ENCODE measurements at places on chromosomes 12 and 14.

DNA sequence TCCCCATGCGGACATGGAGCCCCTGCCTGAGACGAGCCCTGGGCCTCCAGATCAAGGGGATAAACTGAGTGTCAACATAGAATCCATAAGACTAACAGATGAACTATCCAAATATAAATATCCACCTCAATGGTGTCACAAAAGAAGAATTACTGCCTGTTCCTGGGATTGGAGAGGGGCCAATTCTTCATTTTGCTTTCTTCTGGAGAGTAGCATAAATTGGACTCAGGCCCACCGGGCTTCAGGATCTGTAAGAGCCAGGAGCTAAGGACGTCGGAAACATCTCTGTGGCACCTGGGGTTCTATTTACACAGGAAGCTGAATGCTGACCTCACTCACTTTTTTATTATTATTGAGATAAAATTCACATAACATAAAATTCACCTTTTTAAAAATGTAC lies 408.2 kb upstream of the CCDC196 start:
- DNase-seq = peak; percentile 94

GRCh38 chr14:96538990-96539317 lies 36.8 kb downstream of the PAPOLA start:
- DNase-seq = no peak

GRCh38 chr14:37480446-37481290 lies 114.4 kb downstream of the FOXA1 start:
- DNase-seq = no peak

GRCh38 chr12:62434494-62435302 lies 31.9 kb upstream of the MON2 start:
- no peak for DNase-seq

GRCh38 chr12:15443611-15444010 lies 121.3 kb downstream of the PTPRO start:
- DNase-seq = no peak

GRCh38 chr12:5172886-5173285 lies 129.2 kb downstream of the KCNA5 start:
- peak; percentile 7 for DNase-seq

GRCh38 chr12:59499774-59500173 lies 96.1 kb upstream of the SLC16A7 start:
- no peak for DNase-seq

GRCh38 chr14:38042322-38042721 lies 165.4 kb upstream of the SSTR1 start:
- no peak for DNase-seq

- no peak for DNase-seq
These were observed 84.2 kb downstream of the AACS start for GRCh38 chr12:125149160-125150108.

DNA sequence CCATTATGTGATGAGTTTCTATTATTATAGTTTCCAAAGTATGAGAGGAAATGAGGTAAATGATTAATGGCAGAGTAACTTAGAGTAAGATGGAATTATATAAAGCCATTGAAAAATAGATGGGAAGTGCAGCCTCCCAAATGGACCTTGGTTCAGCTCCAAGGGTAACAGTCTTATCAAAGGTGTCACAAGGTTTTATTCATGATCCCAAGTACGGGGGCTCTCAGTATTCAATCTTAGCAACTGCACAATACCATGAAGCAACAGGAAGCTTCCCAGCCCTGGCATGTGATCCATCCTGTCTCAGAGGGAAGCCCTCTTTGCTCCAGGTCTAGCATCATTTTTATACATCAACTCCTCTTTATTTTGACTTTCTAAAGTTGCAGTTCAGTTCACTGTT lies 948.2 kb downstream of the GALC start:
- DNase-seq = no peak

DNA sequence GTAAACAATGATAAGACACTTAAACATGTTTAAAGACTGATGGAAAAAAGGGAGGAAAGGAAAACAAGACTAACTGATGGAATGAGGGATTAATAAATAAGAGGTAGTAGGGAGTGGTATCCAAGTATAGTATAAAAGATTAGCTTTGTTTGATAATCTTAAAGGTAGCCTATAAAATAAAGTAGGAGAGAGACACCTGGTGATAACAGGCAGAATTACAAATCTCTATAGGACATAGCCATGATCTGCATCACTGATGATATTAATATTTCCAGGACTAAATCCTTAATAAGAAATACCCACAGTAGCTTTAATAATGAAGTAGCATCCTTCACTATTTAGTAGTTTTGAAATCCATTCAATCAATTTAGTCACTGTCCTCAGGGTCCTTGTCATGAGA lies 30.4 kb downstream of the DLGAP5 start:
- DNase-seq = peak; percentile 54

- DNase-seq = peak; percentile 31
These were observed 41.3 kb upstream of the TESC start for GRCh38 chr12:117140397-117141096.

DNA sequence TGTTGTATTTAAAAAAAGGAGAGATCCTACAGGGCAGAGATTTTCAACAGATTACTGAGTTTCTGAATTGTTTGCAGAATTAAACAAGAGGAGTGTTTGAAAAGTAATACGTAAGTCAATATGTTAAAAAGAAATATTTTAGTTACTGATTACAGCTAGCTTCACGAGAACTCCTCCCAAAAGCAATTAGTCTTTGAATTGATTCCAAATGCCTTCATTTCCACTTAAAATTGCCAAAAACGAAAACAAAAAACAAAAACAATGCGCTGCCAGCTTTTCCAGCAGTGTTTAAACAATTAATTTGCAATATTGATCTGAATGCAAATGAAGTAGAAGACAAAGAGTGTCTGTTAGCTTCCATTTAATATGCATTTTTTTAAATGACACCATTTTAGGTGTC lies 310.0 kb downstream of the IPO8 start:
- no peak for DNase-seq

DNA sequence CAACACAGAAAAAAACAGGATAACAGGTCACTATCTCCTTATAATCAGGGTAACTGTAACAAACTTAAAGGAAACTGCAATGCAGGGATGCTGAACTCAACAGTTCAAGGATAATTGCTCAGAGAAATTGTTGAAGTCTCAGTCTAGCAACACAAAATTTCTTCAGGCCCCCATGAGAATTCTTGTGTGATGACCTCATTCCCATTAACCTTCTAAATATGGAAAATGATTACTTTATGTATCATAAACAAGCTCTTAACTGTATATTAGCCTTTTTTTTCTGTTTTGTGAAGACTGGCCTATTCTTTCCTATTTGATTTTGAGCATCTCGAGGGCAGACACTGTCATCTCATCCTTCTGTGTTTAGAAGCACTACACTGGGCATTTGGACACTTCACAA lies 47.1 kb downstream of the IGF1 start:
- no peak for DNase-seq

- DNase-seq = no peak
These were observed 147.0 kb upstream of the FRMD6 start for GRCh38 chr14:51504669-51505068.

- DNase-seq = no peak
These were observed 33.0 kb downstream of the PWP1 start for GRCh38 chr12:107718606-107719005.

DNA sequence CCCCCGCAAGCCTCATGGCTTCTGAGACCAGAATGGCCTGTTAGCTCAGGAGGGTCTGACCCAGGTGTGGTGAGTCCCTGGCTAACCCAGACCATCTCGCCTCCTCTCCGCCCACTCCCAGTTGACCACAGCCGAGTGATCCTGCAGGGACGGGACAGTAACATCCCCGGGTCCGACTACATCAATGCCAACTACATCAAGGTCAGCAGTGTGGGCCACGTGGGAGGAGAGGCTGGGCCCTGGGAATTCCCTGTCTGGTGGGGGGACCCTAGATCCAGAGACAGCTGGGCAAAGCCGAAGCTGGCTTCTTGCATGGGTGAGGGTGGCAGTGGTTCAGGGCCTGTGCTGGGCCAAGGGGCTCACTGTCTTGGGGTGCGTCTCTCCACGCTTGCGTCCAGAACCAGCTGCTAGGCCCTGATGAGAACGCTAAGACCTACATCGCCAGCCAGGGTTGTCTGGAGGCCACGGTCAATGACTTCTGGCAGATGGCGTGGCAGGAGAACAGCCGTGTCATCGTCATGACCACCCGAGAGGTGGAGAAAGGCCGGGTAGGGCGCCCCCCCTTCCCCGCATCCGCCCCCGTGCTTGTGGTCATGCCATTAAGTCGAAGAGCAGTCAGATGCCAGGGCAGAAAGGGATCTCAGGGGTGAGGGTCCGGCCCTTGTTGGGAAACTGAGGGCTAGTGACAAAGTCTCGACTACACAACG lies 5.0 kb downstream of the PTPN6 start:
- no peak for DNase-seq

DNA sequence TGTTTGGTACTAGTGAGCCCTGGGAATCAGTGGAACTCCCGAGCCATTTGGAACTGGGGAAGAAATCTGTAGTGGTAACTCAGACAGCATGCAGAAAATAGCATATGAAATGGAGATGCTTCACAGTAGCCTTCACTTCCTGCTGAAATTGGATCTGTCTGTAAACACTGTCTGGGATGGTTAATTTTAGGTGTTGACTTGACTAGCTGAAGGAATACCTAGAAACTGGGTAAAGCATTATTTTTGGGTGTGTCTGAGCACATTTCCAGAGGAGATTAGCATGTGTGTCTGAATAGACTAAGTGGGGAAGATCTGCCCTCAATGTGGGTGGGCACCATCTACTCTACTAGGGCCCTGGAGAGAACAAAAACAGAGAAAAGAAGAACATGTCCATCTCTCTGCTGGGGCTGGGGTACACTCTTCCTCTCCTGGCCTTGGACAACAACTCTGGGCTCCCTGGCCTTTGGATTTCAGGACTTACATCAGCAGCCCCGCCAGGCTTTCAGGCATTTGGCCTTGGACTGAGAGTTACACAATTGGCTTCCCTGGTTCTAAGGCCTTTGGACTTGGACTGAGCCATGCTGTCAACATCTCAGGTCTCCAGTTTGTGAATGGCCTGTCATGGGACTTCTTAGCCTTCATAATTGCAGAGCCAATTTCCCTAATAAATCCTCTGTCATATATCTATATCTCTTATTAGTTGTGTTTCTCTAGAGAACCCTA lies 14.0 kb upstream of the CRADD start:
- DNase-seq = no peak

DNA sequence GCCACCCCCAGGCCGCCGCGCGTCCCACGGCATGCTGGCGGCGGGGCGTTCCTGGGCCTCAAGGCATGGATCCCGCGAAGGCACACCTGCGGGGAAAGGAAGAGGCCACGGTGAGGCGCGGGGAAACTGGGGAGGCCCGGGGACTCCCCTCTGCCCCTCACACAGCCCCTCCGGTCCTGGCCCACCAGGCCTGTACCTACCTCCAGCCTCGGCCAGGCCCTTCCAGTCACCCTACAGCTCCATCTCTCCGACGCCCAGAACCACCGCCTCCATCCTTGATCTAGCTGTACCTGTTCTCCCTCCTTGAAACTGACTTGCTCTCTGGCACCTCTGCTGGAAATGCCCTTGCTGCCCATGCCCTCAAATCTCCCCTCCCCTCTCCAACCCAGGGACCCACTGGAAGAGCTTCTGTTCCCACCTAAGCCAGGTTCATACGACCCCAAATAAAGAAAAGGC lies 1.7 kb downstream of the ANKRD9 start:
- no peak for DNase-seq

GRCh38 chr14:90060965-90061684 lies 669 bp upstream of the KCNK13 start:
- DNase-seq = no peak

GRCh38 chr14:72155379-72155993 lies 223.3 kb downstream of the RGS6 start:
- no peak for DNase-seq

DNA sequence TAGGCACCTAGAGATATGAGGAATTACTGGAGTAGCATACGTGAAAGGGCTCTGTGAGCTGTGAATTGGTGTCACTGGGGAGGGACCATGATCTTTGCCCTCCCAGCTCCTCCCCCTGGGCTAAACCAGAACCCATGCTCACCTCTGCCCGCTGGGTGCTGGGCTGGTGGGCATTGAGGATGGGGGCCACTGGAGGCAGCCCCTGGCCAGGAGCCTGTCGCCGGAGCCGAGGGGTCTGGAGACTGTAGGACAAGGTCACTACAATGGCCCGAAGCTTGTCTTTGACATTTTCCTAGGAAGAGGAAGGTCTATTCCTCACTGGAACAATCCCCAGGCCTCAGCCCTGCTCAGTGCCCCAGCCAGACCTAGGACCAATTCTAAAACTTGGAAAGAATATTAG lies 11.6 kb downstream of the ITGA7 start:
- no peak for DNase-seq

GRCh38 chr12:122825773-122826724 lies 9.2 kb upstream of the HIP1R start:
- DNase-seq = no peak

GRCh38 chr14:86990396-86990795 lies 1002.6 kb downstream of the GALC start:
- DNase-seq = no peak

DNA sequence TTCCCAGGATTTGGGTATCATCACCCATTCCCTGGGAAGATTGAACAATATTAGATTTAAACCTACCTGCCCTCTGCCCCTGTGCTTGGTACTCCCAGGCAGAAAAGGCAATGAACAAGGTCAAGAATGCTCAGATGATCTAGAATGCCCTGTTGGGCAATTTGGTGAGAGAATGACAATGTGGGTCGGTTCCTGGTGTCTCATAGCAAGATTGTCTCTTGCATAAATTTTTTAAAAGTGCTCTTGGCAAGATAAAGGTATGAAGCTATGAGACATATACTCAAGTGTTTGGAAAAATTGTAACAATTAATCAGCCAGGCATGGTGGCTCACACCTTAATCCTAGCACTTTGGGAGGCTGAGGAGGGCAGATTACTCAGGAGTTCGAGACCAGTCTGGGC lies 86.0 kb upstream of the OTX2 start:
- DNase-seq = no peak

GRCh38 chr14:83847102-83847501 lies 1682.8 kb upstream of the FLRT2 start:
- DNase-seq = no peak

DNA sequence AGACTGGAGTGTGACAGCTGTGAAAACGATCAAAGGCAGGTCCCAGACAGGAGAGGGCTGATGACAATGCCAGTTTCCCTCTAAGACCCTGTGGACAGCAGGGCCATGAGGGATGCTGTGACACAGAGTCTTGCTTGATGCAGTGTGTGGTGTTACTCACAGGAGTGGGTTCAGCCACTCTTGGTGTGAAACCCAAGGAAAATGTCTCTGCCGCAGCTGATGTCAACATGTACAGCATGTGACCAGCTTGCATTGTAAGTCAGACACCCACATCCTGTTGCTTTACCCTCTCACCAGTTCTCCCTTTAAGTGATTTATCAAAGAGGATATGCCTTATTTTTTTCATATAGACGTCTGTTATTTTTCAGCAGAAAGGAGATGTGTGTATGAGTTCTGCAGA lies 268.6 kb downstream of the BTG1 start:
- DNase-seq = no peak
